Adrenal gland (tissue), 19 donors: ENCODE measurements at places on chromosomes 6 and 20. TPM values are rescaled to one million over a fixed set of nuclear protein-coding genes. Genes with fewer than 3 reads are reported as not detected.

ESF1 gene
- total RNA-seq: 12.5 TPM

GZF1 gene
- 22.7 TPM for total RNA-seq

LIME1 gene
- total RNA-seq: 5.9 TPM

GRCh38 chr6:108596956-108597355, 36.2 kb downstream of the FOXO3 start:
- no peaks in the 10 kb centered on the region for H3K36me3 ChIP-seq
- no peak overlapping the region for H3K4me3 ChIP-seq
- no peak overlapping the region for H3K27ac ChIP-seq
- peaks cover 9% of the 10 kb centered on the region for H3K4me1 ChIP-seq
- H3K27me3 ChIP-seq: no peaks in the 10 kb centered on the region
- no peak for DNase-seq

DNA sequence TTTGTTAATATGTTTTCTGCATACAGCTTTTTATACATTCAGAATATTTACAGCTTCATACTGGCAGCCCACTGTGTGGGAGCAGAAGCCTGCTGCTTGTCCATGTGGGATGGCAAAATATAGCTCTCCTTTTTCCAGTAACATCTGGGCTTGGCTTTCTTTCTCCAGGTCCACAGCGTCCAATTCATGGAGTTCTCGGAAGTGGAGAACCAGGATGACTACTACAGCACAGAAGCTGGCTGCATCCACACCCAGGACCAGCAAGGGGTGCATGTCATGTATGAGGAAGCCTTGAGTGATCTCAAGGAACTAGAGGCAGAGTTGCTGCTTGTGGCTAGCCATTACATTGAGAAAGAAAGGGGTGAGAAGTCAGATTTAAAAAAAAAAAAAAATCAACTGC, 143.1 kb downstream of the CD164 start:
- H3K27me3 ChIP-seq: no peaks in the 10 kb centered on the region
- no peak for DNase-seq
- H3K36me3 ChIP-seq: no peaks in the 10 kb centered on the region
- H3K4me3 ChIP-seq: no peak overlapping the region
- H3K4me1 ChIP-seq: no peaks in the 10 kb centered on the region

DNA sequence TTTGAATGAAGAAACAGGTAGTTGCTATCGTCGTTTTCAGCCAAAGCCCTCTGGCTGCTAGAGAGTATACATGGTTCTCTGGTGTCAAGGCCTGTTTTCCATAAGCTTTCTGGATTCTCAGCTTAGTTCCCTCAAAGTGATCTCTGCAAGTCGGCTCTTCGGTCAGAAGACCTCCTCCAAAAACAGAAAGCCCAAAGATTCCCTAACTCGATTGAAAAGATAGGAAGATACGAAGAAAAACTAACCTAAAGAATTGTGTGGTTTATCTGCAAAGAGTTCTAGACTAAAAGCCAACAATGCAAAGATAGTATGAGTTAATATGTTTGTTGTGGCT, 545 bp upstream of the ASCC3 start:
- no peak for DNase-seq
- no peaks in the 10 kb centered on the region for H3K36me3 ChIP-seq
- H3K27ac ChIP-seq: no peak overlapping the region
- no peaks in the 10 kb centered on the region for H3K27me3 ChIP-seq
- peaks cover 19% of the 10 kb centered on the region for H3K4me1 ChIP-seq

GRCh38 chr6:44428682-44429081, 41.2 kb downstream of the CDC5L start:
- no peaks in the 10 kb centered on the region for H3K27me3 ChIP-seq
- no peak for DNase-seq
- H3K4me1 ChIP-seq: peaks cover 6% of the 10 kb centered on the region
- no peak overlapping the region for H3K4me3 ChIP-seq
- no peak overlapping the region for H3K27ac ChIP-seq

GRCh38 chr20:38224531-38224930, 36.0 kb downstream of the KIAA1755 start:
- DNase-seq: no peak
- no peaks in the 10 kb centered on the region for H3K4me1 ChIP-seq
- no peaks in the 10 kb centered on the region for H3K27me3 ChIP-seq
- no peak overlapping the region for H3K4me3 ChIP-seq

DNA sequence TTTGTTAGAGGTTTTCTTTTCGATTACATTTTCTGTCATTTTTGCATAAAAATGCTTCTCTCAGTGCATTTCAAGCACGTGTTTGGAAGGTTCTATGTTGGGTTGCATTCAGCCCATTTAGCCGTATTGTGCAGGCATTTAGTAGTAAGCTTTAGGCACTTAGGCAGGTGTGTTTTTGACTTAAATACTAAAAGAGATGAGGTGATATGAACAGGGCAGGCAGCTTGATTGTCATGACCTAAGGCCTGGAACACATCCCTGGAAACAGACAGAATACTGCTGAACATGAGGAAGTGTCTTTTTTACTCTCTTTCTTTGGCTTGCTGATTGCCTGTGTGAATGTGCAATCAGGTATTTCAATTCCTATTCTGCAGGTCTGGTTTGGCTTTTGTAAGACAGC, 610.5 kb upstream of the MAN1A1 start:
- H3K27ac ChIP-seq: no peak overlapping the region
- no peaks in the 10 kb centered on the region for H3K27me3 ChIP-seq
- no peaks in the 10 kb centered on the region for H3K36me3 ChIP-seq
- DNase-seq: no peak
- no peaks in the 10 kb centered on the region for H3K4me1 ChIP-seq
- H3K4me3 ChIP-seq: no peak overlapping the region

DNA sequence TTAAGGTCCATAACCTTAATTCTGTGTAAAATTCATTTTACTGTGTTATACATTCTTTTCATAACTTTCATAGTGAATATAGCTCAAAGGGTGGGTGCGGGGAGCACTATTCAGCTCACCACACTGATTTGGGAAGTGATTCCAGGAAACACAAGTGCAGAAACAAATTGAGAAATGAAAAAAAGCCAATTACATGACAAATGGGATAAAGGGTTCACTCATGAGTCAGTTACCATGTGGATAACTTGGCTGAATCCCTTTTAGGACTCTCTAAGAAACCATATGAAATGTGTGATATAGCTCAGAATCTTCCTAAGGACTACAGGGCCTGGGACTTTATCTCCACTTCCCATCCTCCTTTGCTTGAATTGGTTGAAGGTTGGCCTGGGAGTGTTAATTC, 3.1 kb upstream of the BTN2A1 start:
- no peaks in the 10 kb centered on the region for H3K36me3 ChIP-seq
- H3K27me3 ChIP-seq: no peaks in the 10 kb centered on the region
- H3K27ac ChIP-seq: no peak overlapping the region
- no peak overlapping the region for H3K4me3 ChIP-seq
- no peak for DNase-seq
